ENCODE measurements at places on chromosomes 5 and 9.

DNA sequence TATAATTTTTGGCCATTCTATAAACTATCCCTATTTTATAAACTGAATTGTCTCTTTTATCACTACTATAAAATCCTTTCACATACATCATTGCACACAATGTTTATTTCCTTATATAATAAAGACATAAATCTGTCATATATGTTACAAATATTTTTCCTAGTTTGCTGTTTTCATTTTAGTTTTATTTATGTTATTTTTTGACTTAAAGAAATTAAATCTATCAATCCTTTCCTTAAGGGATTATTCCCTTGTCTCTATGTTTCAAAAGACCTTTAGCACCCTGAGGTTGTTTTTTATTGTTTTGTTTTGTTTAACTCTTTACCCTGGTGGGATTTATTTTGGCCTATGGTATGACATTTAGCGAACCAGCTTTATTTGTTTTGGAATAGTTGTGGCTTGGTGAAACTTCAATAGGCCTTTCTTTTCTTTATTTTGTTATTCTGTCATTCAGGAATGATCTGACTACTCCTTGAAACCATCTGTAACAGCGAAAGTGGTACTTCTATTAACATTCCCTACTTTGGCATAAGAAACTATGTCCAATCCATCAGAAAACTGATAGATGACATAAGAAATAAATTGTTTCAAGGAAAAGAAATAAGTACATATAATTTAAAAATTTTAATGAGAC is 125.9 kb downstream of the CEP120 start:
- DNase-seq = no peak

DNA sequence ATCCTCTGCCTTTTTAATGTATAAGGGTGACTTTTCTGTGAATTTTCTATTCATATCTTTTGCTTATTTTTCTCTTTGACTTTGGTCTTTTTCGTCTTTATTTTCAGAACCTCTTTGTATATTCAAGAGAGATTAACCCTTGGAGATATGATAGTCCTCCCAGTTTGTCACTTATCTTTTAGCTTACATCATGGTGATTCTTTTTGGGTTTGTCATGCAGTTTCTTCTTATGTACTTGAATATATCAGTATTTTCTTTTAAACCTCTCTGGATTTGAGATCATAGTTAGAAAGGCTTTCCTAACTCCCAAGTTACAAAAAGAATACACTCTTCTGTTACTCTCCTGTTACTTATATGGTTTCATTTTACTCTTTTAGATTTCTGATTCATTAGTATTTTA is 27.5 kb upstream of the GPR21 start:
- no peak for DNase-seq

DNA sequence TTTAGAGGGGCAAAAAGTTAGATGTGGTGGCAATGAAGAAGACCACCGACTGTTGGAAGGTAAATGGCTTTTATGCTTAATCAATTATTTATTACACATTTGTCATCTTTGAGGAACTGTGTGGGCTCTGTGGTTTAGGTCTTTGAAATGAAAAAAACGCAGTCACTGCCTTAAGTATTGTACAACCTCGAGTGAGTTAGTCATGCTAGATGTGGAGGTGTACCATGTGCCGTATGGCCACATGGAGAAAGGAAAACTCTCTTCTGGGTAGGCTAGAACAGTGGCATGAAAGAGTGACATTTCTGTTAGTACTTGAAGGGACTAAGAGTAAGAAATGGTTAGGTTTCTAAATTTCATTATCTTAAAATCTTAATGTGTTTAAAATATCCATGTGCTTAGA is 166.1 kb downstream of the HACD4 start:
- no peak for DNase-seq

- DNase-seq = peak; percentile 16
These were observed 247.6 kb upstream of the ACO1 start for GRCh38 chr9:32136700-32137339.

DNA sequence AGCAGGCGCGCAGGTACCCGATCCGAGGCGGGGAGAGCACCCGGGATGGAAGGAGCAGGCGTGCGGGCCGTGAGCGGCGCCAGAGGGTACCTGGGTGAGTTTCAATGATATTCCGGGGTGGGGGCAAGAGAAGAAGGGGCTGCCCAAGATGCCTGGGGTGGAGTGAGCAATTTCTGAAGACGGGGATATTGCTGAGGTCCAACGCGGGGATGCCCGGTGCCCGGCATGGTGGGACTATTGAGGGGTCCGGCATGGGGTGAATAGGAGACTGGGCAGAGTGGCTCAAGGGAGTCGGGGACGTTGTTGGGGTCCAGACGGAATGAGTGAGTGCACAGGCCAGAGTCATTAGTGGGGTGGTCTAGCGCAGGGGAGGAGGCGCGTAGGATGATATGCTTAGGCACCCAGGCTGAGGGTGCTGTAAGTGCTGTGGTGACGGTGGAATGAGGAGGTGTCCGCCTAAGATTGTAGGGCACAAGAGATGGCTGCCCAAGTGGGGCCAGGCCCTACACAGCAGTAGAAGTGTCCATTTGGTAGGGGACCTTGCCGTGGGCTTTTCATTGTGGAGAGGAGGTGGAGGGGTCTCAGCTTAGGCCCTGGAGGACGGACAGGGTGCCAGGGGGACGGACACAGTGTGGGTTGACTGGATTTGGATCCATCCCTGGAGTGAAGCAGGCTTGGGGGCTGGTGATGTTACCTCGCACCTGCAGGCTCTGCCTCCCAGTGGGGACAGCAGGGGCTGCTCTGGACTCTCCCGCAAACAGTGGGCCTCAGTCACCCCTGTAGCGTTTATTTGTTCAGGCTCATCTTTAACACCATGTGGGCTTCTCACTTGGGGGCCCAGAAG is 719 bp downstream of the MIGA2 start:
- no peak for DNase-seq

- DNase-seq = peak; percentile 66
These were observed at the start of gene NKD2 for GRCh38 chr5:1008451-1009358. Gene NKD2, plus strand, starts transcription at chr5:1008802. Its CDS starts 256 bp downstream, at chr5:1009058.

DNA sequence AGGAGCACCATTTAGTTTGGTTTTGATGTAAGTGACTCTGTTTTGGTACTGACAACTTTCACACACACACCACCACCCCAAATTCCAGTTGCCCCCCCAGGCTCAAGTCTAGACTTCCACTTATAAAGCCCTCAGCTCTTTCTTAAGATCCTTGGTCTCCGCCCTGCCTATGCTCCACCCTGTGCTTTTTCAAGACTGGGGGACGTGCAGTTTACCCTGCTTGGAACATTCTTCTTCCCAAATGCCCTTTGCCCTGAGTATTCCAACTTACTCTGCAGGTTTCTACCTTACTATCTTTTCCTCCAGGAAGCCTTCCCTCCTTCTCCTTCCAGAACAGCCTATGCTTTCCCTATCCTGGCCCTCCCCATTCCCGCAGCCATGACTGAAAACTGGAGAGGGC is 1.5 kb upstream of the TRIM14 start:
- DNase-seq = no peak

DNA sequence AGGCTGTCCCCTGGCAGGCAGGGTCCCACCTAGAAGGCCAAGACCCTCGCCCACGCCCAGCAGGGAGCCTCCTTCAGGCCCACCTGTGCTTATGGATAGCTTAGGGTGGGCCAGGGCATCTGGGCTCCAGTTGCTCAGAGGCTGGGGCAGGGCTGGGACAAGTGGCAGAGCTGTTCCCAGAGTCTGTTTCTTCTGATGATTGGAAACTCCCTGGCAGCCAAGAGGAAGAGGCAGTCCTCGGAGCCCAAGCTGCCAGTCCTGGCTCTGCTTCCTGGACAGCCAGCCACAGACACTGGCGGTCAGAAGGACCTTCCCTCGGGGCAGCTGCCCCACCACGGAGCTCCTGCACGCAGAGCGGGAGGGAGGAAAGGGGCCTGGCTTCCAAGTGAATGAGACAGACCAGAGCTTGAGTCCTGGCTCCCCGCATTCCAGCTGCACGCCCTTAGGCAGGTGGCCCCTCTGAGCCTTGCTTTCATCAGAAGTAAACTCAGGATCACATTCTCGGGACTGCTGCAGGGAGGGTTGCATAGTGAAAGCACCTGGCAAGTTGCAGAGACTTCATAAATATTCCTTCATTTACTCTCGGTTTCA is 37.9 kb upstream of the GABRP start:
- peak; percentile 84 for DNase-seq

DNA sequence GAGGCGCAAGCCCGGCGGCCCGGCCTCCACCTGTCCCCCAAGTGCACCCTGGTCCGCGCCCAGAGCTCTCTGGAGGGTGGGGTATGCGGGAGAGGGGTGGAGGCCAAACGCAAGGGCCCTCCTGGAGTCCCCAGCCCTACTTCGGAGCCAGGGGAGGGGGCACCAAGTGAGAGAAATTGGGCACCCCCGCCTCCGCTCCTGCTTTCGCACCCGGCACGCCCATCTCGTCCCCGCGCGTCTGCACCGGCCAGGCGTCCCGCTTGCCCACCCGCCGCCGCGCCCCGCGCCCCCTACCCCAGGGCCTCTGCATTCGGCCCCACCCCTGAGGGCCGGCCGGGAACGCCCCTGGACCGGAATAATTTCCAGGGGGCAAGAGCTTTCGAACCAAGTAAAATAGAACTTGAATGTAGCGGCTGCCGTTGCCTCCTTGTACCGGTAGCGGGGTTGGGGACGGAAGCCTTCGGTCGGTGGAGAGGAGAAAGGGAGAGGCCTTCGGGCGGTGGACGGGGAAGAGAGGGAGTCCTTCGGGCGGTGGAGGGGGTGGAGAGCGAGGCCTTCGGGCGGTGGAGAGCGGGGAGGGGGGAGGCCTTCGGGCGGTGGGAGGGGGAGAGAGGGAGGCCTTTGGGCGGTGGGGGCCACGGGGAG is 694 bp upstream of the PHPT1 start:
- peak; percentile 60 for DNase-seq

GRCh38 chr9:136881691-136882108 is 4.6 kb upstream of the TRAF2 start:
- DNase-seq = no peak

DNA sequence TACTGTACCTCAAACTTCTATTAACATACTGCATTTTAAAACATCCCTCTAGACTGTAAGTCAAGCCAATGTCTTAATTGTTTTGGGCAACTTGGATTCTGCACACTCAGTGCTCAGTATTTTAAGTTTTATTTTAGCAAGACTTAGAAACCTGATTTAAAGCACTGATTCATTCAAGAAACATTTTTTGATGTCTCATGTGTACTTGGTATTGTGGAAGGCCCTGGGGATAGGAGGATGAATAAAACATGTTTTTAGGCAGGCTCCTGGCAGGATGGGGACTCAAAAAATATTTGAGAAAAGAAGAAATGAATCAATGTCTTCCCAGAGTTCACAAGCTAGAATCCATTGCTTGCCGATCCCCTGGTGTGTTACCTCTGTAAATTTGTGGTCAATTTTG is 334.0 kb upstream of the PUM3 start:
- DNase-seq = no peak

- DNase-seq = no peak
These were observed 103.2 kb downstream of the DPYSL3 start for GRCh38 chr5:147406636-147407035.

DNA sequence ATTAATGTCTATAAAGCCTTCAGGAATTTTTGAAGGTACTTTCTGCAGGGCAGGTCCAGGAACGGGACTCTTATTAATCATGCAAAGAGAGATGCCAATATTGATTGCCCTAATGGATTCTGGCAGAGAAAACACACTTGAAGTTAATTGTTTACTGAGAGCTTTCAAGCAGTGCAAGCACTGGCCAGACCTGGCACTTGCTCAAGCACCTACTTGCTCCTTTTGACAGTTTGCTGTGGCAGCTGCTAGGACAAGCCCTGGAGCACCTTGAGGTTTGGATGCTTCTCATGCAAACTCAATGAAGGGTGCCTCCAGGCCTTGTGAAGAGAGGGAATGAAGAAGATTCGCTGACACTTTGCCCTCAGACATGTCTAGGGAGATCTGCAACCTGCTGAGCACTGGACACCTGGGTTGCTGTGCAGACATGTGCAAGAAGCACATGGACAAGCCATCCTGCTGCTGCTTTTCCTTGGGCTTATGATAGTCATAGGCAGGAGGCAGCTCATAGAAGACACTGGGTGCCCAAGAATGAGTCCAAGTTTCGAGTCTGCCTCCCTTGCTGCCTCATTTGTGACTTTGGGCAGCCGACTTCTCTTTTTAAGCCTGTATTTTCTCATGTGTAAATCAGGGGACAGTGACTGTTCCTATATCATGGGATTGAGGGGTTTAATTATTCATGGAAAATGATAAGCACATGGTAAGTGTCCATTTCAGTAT is 88.8 kb upstream of the EQTN start:
- no peak for DNase-seq

DNA sequence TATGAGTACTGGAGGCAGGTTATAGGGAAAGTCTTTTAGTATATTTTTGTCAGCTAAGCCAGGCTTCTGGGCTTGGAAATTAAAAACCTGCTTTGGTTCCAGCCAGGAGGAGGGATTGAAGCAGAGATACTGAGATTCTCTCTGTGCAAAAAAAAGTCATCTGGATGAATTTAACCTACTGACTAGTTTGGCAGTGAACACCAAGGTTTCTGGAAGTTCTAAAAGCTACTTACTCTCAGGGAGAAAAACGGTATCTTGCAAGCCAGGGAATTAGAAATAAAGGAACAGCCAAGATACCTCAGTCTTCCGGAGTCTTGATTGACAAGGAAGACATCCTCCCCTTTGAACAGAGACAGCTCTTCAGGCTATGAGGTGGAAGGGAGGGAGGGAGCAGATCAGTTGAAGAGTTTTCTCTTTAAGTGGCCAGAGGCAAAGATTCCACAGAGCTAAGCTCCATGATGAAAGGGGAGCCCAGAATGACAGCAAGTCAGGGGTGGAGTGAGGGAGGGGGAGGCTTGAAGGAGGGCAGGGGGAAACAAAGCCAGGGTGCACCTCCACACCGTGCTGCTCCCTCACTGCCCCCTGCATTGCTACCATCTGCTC is 8.3 kb upstream of the ZBTB34 start:
- no peak for DNase-seq

GRCh38 chr5:33423018-33423630 is 17.6 kb upstream of the TARS1 start:
- no peak for DNase-seq

Data from WTC11 (cell line).